ENCODE measurements at places on chromosomes 12 and 14. TPM values are rescaled to one million over a fixed set of nuclear protein-coding genes. Genes with fewer than 3 reads are reported as not detected.

Gene CCT2
- total RNA-seq = 96.9 TPM

Gene INHBE
- total RNA-seq = 6.8 TPM

Gene CBLN3
- total RNA-seq = 0.84 TPM

Gene SPIC
- 0.32 TPM for total RNA-seq

Gene BCL2L2
- total RNA-seq = 29.9 TPM

Gene KRT83
- total RNA-seq = not detected

Gene STAB2
- total RNA-seq = not detected

Gene KRT77
- total RNA-seq = not detected

Gene RTN1
- total RNA-seq = 0.96 TPM

Gene SELPLG
- total RNA-seq = 2.0 TPM

Gene PLEKHH1
- 4.5 TPM for total RNA-seq

Gene GLT1D1
- 2.2 TPM for total RNA-seq

Gene KRT71
- total RNA-seq = not detected

Gene RFLNA
- 0.50 TPM for total RNA-seq

Gene CELA1
- total RNA-seq = not detected

Gene SLC17A8
- total RNA-seq = not detected

Gene KLHDC2
- 90.2 TPM for total RNA-seq

Gene OASL
- 0.30 TPM for total RNA-seq

Gene KCNC2
- not detected for total RNA-seq

Gene TAS2R14
- total RNA-seq = 0.68 TPM

Gene PLEKHD1
- not detected for total RNA-seq

Gene NELL2
- not detected for total RNA-seq

Gene DEGS2
- 0.11 TPM for total RNA-seq

Gene CLEC4C
- not detected for total RNA-seq

Gene PRICKLE1
- total RNA-seq = 2.3 TPM

Gene CMA1
- total RNA-seq = not detected

Gene OR6C2
- total RNA-seq = not detected

Gene PKP2
- 2.8 TPM for total RNA-seq

Gene OR10AD1
- not detected for total RNA-seq

Gene PRH2
- total RNA-seq = not detected

Gene CLECL1
- not detected for total RNA-seq

Gene SLC25A47
- not detected for total RNA-seq

Gene AKAP6
- 113 TPM for total RNA-seq

Gene CLEC9A
- not detected for total RNA-seq

Gene TMTC2
- total RNA-seq = 2.1 TPM

Gene ALG10
- 2.4 TPM for total RNA-seq

Gene A2M
- total RNA-seq = 98.2 TPM

Gene ADCY4
- 12.1 TPM for total RNA-seq

Gene AP5M1
- 32.1 TPM for total RNA-seq

Gene MYF5
- total RNA-seq = 2.3 TPM

Gene CMKLR1
- 5.5 TPM for total RNA-seq

Gene ACSM4
- total RNA-seq = not detected

Gene SCYL2
- 29.0 TPM for total RNA-seq

Gene MRPL42
- total RNA-seq = 22.7 TPM

All from psoas muscle (tissue), 8 donors.